Activated CD4-positive, alpha-beta T cell treated with anti-CD3 and anti-CD28 coated beads, Interleukin-2, Interleukin-6, amounts not matched to agents 100 ng/mL and 50 ng/mL, durations not matched to agents 16 hours and 8 hours (primary cell): ENCODE measurements at places on chromosomes 2 and 18.

DNA sequence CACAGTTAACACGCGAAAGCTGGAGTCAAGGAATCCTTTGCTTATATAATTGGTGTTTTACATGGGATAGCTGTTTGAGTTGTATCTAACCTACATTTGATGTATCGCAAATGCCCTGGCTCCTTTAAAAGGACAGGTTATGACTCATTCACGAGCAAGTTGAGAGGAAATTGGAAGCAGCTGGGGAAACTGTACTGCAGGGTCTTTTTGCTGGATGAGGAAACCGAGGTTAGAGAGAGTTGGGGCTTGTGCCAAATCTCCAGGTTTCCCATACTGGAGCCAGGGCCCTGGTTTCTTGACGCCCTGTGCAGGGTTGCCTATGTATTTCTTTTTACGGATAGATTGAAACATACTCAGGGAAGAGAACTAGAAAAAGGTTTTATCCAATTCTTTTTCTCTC is 60.0 kb upstream of the SPTBN1 start:
- DNase-seq: no peak

DNA sequence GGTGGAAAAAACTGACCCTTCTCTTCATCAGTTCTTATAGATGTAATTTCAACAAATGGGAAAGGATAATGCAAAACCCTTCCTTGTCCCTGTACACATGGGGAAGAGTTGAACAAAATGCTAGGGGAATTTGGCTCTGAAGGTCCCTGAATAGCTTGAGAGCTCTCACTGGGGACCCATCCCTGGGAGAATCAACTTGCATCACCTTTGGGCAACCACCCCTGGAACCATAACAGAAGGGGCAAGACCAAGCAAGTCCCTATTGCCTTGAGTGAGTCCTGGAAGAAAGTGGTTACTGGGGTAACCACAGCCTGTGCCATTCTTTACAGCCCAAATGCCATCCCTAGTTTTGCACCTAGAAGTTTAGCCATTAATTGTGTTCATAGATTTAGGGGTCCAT is 52.2 kb upstream of the B3GNT2 start:
- DNase-seq: no peak

DNA sequence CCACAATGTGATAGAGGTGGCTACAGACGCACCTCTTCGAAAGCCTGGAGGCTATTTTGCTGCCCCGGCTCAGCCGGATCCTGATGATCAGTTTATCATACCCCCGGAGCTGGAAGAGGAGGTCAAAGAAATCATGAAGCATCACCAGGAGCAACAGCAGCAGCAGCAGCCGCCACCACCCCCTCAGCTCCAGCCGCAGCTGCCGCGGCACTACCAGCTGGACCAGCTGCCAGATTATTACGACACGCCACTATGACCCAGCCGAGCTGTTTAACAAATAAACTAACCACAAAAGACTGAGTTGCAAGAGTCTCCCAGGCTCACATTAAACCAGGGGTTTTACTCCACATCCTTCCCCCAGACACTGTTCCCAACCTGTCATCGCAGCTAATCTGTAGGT is 263.8 kb downstream of the PHLPP1 start:
- no peak for DNase-seq

- DNase-seq: no peak
Measured at GRCh38 chr18:73244401-73244800, 376.6 kb upstream of the NETO1 start.

DNA sequence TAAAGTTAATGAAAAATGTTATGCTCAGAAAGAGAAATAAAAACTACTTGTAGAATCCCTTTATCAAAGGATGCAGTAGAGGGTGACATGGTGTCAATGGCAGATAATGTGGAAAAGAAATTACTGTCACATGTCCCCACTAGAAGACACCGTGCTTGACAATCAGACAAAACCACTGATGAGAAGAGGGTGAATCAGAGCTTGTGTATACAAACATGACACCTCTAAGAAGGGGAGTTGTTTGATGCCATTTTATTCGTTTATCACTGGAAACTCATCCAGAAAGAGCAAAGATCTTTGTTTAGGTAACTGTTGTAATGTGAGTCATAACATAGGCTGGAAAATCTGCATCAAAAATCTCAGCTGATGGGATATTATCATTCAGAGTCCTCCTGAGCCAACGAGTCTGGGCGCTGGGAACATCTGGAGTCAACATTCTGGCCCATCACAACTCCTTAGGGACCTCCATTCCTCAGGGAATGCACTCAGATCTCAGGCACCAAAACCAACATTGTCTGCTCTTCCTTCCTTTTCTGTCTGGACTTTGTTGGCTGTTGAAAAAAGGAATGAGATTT is 49.5 kb upstream of the RAB12 start:
- DNase-seq: no peak

- DNase-seq: no peak
Measured at GRCh38 chr2:229818230-229818629, 103.6 kb downstream of the TRIP12 start.

GRCh38 chr2:127943186-127943585 is 57.4 kb upstream of the AMMECR1L start:
- DNase-seq: no peak

- DNase-seq: no peak
Measured at GRCh38 chr2:69225933-69226332, 161.1 kb downstream of the GFPT1 start.

GRCh38 chr2:197294260-197294659 is 16.3 kb downstream of the ANKRD44 start:
- peak; percentile 64 for DNase-seq

DNA sequence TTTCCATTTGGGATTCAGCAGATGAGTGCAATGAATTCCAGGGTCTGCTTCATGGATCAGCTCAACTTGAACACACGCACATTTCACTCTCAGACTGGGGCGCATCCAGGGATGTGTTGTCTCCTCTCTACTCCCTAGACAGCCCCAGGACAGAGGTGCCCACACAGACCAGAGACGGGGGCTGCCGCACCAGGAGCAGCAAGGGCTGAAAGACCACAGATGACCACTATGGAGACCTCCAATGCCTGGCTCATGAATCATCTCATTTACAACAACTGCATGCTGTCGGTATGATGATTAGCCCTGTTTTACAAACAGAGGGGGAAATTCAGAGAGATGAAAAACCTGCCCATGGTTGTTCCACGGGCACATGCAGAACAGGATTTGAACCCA is 63.1 kb downstream of the CYP26B1 start:
- no peak for DNase-seq

DNA sequence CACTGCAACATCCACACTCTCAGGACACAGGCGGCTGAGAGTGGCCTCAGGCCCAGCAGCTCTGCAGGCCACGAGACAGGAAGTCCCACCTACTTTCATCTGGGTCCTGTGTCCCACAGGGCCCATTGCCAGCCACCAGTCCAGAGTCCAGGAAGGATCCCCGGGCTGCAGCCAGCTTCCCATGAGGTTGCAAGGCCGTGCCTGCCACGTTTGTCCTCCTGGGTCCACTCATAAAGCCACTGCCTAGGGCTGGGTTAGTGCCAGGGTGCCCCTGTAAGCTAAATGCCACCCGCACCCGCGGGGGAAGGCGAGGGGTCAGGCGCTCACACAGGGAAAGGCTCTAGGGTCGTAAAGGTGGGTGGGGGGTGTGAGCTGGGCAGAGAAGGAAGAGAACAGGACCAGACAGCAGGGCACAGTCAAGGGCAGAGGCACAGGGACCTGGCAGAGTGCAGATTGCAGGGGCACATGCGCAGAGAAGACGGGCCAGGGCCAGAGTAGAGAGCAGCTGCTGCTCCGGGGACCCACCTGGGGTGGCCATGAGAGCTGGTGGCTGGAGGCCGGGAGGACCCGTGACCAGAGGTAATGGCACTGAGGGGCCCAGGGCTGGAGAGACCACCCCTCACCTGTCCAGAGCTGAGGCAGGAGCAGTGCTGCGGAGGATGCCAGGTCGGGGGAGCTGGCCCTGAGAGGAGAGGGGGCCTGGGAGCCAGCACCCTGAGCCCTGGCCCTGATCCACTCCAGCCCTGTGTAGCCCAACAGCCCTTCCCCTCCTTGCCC is 8.0 kb downstream of the AGXT start:
- no peak for DNase-seq

DNA sequence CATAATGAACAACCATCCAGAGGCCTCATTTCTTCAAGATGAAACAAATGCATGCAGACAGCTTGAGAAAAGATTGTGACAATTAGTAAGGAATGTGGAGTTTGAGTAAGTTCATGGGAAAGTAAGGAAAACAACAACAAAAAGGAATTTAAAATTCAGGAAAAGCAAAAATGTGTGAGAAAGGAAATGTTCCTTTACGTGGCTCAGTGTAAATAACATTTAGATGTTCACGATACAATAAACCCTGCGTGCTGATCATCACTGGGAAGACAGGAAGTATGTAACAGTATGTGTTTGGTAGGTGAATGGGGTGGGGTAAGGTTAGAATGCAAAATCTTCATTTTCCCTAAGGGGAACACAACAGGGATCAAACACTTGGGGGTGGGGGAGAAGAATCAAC is 72.7 kb downstream of the TRIP12 start:
- no peak for DNase-seq

- no peak for DNase-seq
Measured at GRCh38 chr2:194672994-194673393, 984.0 kb upstream of the SLC39A10 start.

DNA sequence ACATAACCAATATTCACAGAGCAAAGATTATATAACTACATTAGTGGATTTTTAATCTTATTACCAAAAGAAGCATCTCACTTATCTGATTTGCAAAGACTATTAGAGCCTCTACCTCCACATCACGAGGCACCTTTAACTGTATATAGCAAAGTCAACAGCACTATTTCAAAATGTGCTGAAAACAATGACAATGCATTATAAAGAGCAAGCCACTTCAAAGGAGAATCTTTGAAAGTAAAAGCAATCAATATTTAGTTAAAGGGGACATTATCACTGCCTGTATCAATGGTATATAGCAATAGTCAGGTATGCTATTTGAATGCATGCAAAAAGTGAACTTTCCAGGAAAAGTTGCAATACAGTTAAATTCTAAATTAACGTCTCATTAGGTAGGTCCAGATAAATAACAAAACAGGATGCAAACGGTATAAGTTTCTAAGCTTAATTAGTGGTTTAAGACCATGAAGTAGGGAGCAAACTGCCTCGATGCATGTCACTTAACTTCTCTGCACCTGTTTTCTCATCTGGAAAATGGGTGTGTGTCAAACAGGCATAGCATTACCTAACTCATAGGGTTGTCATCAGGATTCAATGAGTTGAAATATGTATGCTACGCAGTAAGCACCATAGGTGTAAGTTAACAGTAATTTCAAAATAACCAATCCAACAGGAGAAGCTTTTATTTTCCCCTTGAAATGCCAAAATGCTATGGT is 31.6 kb downstream of the ATL2 start:
- DNase-seq: no peak

DNA sequence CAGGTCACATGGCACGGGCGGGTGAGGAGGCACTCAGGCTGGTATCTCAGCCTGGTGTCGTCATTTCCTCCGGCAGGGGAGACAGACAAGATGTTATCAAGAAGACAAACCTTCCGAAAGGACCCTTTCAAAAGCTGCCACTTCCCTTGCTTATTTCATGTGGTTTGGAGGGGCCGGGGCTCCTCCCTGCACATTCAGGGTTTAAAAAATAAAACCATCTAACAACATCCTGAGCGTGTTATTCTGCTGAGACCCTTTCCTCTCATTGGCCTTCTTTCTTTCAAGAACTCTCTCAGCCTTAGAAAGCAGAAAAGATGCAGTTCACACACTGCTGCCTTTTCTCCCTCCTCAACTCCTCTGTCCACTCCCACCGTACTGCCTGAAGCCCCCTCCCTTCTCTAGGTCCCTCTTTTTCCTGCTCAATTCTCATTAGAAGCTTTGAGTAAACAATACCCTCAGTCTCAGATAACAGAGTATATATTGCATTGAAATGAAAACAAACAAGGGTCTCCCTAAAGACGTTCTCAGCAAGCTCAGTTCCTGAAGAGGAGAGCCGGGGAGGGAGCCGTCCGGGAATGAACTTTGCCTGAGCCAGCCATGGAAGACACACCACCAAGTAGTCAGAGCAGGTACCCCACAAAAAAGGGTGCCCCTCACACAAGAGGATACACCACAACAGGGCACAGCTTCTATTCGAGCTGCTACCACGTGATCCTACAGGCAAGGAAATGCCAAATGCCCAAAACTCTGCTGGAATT is 9.7 kb downstream of the SMAD7 start:
- peak; percentile 86 for DNase-seq

DNA sequence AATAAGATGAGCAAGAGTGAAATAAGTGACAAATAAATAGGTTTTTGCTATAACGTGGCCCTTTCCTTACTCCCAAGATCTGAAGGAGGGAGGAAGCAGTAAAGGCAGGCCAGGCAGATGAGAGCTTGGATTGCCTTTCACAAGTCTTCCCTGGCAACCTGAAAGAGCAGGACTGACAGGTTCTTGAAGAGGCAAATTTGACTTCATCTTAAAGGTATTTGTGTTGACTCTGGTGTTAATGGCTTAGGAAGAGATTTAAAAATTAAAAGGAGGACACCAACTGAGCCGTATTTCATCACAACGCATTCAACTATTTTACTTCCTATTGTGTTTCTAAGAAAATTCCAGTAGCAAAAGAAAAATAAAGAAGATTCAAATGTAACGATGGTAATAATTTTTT is 3.2 kb downstream of the STRN start:
- DNase-seq: no peak

DNA sequence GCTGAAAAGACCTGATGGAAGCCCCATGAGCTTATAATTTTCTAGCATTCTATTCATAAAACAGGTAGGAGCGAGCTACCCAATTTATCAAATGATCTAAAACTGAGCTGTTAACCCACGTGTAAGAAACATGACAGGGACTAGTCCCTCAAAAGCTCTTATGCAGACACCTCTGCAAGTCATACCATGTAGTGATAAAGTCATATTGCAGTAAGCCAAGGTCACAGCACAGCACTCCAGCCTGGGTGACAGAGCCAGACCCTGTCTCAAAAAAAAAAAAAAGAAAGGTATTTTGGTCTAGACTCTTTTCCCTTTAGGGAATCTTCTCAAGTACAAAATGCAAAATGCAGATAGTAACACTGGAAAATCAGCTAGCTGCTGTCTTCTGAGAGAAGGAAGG is 58.9 kb upstream of the ARL5A start:
- no peak for DNase-seq

DNA sequence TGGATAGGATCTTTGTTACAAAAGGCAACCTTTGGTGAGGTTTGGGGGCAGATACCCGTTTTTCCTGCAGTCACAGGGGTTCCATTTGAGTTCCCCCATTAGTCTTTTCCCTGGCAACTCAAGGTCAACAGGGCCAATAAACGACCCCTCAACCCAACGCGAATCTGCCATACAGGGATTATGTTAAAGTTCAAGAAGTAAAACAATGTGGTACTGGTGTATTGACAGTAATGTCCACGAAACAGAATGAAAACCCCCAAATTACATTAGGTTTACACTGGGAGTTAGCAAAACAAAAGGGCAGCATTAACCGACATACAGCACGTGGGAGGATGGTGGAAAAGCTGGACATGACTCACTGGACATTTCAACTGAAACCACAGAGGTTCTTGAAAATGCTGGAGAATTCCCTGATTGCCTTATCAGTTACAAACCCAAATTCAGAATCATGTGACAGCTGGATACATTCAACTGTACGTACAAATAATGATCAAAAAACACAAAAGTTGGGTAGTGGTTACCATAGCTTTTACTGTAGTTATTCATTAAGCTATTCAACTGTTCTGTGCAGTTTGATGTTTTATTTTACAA is 4.9 kb upstream of the IMP4 start:
- DNase-seq: no peak
